ENCODE measurements at places on chromosomes 13 and 19. TPM values are rescaled to one million over a fixed set of nuclear protein-coding genes. Genes with fewer than 3 reads are reported as not detected.

PLIN4 gene
- total RNA-seq: 0.54 TPM

DNA sequence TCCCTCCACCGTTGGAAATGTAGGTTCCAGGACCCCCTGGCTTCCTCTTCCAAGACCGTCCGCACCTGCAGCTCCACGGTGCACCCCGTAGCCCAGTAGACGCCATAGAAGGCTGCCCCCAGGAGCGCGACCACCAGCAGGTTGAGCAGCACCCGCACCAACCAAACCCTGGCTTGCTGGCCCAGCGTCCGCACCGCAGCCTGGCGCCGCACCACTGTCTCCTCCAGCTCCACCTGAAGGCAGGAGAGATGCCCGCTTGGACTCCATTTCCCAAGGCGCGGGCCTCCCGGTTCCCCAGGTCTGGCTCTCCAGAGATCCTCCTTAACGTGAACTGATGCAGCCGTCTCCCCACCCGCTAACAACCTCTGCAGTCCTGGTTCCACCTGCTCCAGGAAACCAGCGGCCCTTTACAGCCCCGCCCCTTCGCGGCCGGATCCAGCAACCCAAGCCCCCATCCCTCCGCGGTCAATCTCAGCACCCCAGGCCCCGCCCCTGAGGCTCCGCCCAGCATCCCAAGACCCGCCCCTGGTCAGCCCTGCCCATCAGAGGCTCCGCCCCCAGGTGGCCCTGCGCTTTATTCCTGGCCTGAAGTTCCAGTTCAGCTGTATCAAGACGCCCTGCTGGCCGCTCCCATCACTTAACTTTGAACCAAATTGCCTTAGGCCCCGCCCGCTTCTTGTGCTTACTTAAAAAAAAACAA, 5.0 kb upstream of the LENG1 start:
- DNase-seq: no peak

DNA sequence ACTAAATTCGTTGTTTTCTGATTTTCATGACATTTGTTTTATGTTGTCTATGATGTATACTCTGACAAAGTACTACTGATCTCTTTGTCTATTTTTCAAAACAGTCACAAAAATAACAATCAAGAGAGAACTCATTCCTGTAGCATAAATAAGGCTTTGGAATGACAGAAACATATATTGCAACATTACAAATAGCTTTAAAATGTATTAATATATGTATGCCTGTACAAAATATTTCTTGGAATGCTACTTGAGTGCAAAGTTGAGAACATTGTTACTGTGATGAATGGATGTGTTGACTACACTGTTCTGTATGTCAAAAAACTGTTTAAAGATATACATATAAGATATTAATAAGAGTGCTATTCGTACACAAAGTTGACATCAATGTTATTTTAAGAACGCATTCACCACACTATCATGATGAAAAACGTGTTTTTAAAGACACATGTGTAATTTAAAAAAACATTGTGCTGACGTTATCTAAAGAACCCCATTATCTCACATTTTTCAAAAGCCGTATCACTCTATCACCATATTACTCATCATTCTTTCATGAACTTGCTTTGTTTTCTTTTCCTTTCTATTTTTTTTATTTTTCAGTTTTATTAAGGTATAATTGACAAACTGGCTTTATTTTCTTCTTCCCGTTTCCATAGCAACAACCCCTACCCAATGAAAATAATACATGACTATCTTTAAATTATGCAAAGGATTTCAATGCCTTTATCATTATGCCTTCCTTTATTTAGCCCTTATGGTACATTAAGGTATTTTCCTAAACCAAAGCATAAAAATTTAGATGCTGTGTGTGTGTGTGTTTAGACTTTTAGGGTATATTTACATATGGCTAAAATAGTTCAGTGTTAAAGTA, 918.8 kb downstream of the SLITRK1 start:
- no peak for DNase-seq

GRCh38 chr13:95111608-95112007, 189.6 kb downstream of the ABCC4 start:
- DNase-seq: no peak

- peak; percentile 91 for DNase-seq
These were observed 2.7 kb upstream of the PLIN3 start for GRCh38 chr19:4870025-4870700.

FEM1A gene
- 12.9 TPM for total RNA-seq

DNA sequence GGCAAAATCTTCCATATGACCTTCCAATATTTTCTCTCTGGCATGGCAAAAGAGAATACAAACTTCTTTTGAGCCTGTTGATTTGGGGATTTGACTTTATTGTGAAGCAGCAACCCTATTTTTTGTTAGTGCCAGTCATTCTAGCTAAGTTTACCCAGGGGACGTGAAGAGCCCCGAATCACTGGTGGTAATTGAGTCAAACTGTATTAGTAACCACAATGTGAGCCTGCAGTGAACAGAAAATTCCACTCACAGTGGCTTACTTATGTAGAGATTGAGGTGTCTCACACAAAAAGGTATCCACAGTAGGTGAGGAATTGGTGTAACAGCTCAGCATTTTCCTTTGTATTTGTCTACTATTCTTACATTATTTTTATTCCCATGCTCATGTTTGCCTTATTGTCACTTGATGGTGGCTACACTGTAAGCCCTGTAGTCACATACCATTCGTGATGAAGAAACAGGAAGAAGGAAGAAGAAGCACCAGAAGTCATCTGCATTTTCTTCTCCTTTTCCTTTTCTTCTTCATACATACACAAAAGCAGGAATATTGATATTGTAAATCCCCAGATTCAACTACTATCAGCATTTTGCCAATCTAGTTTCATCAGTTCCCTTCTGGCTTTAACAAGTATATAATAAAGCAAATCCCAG, 33.3 kb upstream of the MYCBP2 start:
- no peak for DNase-seq

PRMT1 gene
- total RNA-seq: 115 TPM

LMO7 gene
- total RNA-seq: 12.6 TPM

ZNF570 gene
- 5.2 TPM for total RNA-seq

NLRP9 gene
- total RNA-seq: not detected

PCP2 gene
- total RNA-seq: 3.2 TPM

DLL3 gene
- 0.17 TPM for total RNA-seq

FFAR1 gene
- not detected for total RNA-seq

- DNase-seq: no peak
These were observed 12.4 kb downstream of the ZNF780A start for GRCh38 chr19:40078377-40078776.

POP4 gene
- total RNA-seq: 70.0 TPM

BIVM gene
- 6.1 TPM for total RNA-seq

GRCh38 chr19:6402058-6402457, 9.1 kb upstream of the GTF2F1 start:
- DNase-seq: no peak

DNA sequence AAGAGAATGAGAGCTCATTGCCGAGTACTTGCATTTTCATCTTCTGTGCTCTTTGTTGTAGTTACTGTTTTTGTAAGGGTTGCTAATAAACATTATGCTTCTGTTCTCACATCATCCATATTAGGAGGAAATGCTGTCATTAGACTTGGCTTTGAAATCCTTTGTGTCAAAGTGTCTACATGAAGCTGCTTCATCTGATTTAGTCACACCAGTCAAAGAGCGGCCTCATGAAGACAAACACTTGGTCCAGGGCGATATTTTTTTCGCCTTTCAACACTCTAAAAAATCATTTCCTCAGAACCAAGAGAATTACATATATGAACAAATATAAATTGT, 105.0 kb downstream of the SPRY2 start:
- DNase-seq: no peak

- peak; percentile 42 for DNase-seq
These were observed 26.9 kb downstream of the CDK8 start for GRCh38 chr13:26280822-26281221.

SCAMP4 gene
- total RNA-seq: 109 TPM

- no peak for DNase-seq
These were observed 151.6 kb downstream of the B3GLCT start for GRCh38 chr13:31351376-31351775.

- DNase-seq: peak; percentile 39
These were observed 24.8 kb downstream of the C2CD4C start for GRCh38 chr19:383922-384798.

- no peak for DNase-seq
These were observed 35.6 kb upstream of the ZNF599 start for GRCh38 chr19:34808566-34808965.

- DNase-seq: no peak
These were observed 16.9 kb downstream of the MED26 start for GRCh38 chr19:16611121-16611520.

GRCh38 chr19:52331757-52332156, 4.3 kb upstream of the ZNF610 start:
- DNase-seq: no peak

DNA sequence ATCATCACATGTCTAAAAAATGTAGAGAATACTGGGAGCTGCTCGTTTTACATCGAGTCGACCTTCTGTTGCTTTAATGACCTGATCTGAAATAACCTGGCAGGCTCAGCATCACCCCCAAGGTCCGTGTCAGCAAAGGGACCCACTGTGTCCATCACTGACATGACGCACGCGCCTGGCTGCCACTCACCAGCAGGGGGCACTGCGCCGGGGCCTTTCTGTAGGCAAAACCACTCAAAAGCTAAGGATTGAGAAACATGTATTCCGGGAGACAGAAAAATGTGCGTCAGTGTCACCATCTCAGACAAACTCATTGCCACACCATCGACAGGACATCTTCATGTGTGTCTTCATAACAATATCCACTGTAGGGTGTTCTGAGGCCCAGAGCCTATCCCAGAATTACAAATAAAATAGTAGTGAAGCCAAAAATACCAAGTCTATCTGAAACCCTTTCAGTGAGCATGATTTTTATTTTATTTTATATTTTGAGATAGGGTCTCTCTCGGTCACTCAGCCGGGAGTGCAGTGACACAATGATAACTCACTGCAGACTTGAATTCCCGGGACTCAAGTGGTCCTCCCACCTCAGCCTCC, 130.3 kb upstream of the LSM14A start:
- peak; percentile 66 for DNase-seq

ZNF844 gene
- total RNA-seq: 6.7 TPM

DNA sequence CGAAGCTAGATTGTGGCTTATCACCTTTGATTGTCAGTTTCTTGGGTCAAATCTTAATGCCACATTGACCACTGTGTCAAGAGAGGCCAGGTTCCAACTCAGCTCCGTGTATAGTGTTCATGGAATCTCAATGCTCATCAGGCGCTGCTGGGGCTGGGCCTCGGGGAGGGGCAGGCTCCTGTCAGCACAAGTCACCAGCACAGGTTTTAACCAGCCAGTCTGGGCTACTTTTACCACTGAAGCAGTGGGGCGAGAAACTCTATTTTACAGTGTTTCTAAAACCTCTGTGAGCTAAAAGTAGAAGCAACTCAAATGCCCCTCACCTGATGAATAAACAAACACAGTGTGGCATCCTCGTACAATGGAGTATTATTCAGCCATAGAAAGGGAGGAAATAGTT, 118.7 kb upstream of the GJB6 start:
- no peak for DNase-seq

AMER2 gene
- total RNA-seq: 0.70 TPM

DNA sequence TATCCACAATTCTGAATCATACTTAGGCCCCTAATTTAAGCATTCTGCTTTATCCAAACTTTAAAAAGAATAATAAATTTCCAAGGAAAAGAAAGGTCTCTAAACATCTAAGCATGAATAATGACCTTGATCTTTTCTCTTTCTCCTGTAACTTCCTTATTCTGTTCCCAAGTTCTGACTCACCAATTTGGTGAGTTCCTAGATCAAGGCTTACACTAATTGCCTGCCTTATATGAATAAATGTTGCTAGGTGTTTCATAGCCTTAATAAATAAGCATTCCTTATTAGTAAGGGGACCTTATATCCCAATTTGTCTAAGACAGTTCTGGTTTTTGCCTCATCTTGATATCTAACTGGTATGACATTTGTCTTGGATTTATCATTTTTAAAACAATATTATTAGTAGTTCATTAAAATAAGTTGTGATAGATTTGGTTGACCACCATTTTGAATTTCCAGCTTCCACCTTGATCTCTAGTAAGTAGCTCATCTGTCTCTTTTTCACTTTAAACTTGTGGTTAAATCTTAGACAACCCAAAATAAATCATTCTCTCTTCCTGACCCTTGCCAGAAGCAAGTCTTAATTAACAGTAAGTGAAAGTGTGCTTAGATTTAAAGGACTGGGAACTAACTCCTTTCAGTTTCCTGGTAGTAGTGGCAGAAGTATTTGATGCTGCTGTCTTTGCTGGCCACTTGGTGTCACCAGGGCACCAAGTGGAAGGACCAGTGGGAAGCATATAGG, 121.2 kb upstream of the MLNR start:
- no peak for DNase-seq

DNA sequence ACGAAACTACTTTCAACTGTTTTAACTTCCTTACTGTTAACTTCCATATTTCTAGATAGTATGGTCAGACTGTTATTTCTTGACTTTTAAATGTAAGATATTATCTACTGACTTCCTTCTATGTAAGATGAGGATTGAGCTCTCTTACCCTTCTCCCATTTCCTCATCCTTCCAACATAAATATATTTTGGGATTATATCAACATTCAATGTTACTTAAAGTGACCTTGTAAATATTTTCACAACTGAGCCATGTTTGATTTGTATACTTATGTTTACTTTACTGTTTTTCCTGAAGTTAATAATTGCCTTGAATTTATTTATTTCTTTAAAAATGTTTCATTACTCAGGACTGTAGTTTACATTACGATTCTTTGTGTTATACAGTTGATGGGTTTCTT, 148.7 kb downstream of the ZIC5 start:
- DNase-seq: no peak

DNA sequence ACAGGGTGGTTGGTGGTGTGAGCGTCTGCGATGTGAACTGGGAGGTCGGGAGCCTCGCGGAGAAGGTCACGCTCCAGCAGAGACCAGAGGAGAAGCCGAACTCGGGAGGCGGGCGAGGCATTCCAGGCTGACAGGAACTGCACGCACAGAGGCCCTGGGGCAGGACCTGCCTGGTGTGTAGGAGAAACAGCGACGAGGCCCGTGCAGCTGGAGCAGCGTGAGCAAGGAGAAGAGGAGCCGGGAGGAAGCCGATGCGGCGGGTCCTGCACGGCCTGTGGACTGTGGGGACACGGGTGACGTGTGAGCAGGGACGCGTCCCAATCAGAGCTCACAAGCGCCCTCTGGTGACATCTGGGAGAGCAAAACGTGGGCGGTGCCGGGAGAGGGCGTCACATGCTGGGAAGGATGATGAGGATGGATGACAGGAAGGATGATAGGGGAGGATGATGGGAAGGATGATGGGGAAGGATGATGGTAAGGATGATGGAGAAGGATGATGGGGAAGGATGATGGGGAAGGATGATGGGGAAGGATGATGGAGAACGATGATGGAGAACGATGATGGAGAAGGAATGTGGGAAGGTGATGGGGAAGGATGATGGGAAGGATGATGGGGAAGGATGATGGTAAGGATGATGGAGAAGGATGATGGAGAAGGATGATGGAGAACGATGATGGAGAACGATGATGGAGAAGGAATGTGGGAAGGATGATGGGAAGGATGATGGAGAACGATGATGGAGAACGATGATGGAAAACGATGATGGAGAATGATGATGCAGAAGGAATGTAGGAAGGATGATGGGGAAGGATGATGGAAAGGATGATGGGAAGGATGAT, 16.1 kb upstream of the MADCAM1 start:
- DNase-seq: peak; percentile 85

GRCh38 chr13:113579686-113580085, 4.9 kb upstream of the TFDP1 start:
- DNase-seq: no peak

- DNase-seq: no peak
These were observed 23.2 kb downstream of the RFX2 start for GRCh38 chr19:6087074-6087571.

PSG6 gene
- total RNA-seq: not detected

GRCh38 chr13:94632226-94632980, 30.7 kb downstream of the GPR180 start:
- no peak for DNase-seq

Measured in adrenal gland (tissue), 19 donors.